Activated CD4-positive, alpha-beta T cell treated with anti-CD3 and anti-CD28 coated beads, Interleukin-2, amount 10 ng/mL, durations not matched to agents 7 days and 5 days (primary cell): ENCODE measurements at places on chromosomes 4 and X. TPM values are rescaled to one million over a fixed set of nuclear protein-coding genes. Genes with fewer than 3 reads are reported as not detected.

Gene CXorf65
- 25.3 TPM for total RNA-seq

Gene SRPX
- total RNA-seq: 0.20 TPM

Gene SRPK3
- total RNA-seq: not detected

Gene BTC
- total RNA-seq: not detected

Gene GBA3
- total RNA-seq: not detected

Gene MTHFD2L
- total RNA-seq: 8.9 TPM

Gene TIGD4
- 0.25 TPM for total RNA-seq

Gene EPHA5
- not detected for total RNA-seq
